ENCODE measurements at places on chromosomes 1 and 21. TPM values are rescaled to one million over a fixed set of nuclear protein-coding genes. Genes with fewer than 3 reads are reported as not detected.

GRCh38 chr1:162147760-162148159 is 78.3 kb downstream of the NOS1AP start:
- no peak for DNase-seq

DNA sequence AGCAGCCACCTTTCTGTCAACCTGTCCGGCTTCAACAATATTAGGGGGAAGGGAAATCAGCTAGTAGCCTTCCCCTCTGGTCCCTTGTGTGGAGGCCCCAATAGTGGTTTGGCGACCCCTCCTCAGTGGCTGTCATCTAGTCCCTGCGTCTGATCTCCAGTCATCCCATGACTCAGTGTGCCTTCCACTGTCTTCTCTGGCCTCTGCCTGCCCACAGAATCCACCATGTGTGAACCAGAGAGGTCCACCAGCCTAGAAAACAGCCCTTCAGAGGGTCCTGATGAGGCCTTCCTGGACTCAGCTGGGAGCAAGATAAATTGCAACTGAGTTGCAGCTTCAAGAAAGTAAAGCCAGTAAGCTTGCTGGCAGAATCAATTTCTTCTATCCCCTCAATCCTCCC is 3.8 kb upstream of the ATXN7L2 start:
- no peak for DNase-seq

GRCh38 chr1:164728719-164729118 is 169.7 kb downstream of the PBX1 start:
- DNase-seq: no peak

DNA sequence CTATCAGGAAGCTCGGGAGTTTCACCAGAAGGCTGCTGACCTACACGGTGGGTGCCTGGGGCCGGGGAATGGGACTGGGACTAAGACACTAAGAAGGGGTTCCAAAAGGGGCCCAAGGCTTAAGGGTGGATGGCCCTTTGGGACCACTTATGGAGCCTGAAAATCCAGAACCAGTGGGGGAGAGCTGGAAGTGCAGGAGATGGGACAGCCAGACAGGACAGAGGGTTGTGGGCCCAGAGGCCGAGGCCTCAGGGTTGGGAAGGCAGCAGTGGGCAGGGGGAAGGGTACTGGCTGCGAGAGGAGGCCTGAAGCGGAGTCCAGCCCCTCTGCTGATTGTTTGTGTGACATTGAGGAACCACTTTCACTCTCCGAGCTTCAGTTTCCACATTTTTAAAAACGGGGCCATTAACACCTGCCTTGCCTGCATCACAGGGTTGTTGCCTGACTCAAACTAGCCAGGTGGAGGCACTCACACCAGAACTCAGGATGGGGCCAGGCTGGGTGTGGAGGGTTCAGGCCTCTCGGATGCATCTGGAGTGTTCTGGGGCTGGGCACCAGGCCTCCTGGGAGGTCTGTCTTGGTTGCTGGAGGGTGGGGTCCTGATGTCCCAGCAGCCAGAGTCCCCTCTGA is 3.0 kb downstream of the TTC24 start:
- DNase-seq: no peak

- DNase-seq: no peak
Measured at GRCh38 chr21:43286196-43286595, 117.4 kb downstream of the CRYAA start.

DNA sequence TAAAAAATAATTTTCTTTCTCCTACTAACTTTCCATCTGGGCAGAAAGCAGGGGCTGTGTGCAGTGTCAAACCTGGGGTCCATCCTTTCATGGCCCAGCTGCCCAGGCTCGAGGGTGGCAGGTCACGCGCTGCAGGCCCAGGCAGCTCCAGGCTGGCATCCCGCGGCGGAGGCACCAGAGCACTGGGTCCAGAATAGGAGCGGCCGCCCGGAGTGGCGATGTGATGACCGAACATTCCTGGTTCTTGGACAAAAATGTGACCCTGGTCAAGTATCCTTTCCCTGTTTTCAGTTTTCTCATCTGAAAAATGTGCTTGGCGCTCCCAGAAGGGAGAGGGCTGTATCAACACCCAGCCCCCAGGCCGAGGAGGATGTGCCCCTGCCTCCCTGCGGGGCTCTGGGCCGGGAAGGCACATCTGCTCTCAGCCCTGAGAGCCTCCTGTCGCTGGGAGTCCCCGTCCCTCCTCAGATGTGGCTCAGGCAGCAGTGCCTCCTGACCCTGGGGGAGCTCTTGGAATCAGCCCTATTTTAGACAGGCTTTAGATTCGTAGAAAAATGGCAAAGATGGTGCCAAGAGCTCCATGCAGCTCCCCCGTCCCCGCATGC is 29.3 kb downstream of the SLX9 start:
- no peak for DNase-seq

GRCh38 chr1:224747578-224747977 is 131.5 kb downstream of the CNIH3 start:
- no peak for DNase-seq

DNA sequence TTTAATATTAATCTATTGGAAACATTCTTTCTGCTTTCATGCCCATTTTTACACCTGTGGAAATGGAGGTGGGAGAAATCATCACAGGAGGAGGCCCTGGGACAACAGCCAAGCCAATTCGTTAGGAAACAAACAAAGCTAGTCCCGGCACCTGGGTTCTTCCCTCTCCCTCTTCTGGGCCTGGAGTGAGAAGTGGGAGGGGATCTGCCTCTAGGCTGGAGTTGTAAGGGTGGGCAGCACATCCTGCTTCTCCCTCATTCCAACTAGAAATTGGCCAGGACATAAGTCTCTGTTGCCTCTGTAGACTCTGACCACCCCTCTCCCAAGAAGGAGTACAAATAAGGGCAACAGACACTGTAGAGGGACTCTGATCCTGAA is 20.2 kb upstream of the ERO1B start:
- no peak for DNase-seq

GRCh38 chr1:235614442-235614954 is 35.1 kb downstream of the GNG4 start:
- DNase-seq: no peak

DNA sequence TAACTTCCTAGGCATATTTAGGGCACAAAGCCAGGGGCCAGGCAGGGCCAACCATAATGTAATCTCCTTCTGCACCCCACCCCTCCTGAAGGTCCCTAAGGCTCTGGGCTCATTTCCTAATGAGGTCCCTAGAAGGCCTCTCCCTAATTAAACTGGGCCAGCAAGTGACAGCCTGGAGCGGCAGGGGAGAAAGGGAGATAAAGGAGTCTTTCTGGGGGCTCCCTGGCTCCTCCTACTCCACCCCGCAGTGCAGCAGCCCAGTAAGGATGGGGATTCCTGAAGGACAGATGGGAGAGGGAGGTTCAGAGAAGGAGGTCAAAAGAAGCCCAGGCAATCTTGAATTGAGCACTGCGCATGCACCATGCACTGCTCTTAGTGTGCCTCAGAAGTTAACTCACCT is 12.8 kb downstream of the LRP8 start:
- no peak for DNase-seq

- no peak for DNase-seq
Measured at GRCh38 chr1:246012341-246012740, 494.7 kb downstream of the SMYD3 start.

Gene ANKRD45
- total RNA-seq: not detected

DNA sequence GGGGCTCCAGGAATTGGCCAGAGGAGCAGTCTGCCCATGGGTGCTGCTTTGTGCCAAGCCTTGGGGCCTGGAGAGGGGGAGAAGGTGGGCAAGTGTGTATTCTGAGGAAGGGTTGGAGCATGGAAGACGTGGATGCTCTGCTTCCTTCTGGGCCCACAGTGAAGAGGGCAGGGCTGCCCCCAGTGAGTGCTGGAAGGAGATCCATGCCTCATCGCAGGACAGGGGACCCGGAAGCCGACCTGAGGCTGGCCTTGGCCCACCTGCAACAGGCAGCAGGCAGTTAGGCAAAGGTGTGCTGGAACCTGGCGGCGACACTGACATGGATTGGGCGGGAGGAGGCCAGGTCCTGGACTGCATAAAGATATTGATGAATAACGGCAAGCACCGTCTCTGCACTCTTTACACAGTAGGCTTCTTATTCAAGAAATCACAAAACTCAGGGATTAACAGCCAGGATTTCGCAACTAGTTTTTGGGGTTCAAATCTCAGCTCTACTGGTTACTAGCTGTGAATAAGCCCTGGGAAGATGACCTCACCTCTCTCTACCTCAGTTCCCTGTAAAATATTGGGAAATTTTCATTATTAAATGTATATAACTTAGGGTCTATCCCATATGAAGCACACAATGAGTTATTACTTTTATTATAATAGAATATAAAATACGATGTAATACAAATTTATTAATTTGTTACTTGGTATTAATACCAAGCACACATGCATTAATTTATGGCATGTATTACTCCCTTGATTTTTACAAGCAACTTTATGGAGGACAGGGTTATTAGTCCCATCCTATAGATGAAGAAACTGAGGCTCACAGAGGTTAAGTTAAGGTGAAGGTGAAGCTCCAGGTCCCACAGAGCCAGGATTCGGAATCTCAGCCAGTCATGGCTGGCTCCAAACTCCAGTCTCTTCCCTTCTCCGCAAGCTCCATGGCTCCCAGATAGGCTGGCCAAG is 62.3 kb downstream of the DHRS3 start:
- no peak for DNase-seq

Gene IL20
- total RNA-seq: not detected

DNA sequence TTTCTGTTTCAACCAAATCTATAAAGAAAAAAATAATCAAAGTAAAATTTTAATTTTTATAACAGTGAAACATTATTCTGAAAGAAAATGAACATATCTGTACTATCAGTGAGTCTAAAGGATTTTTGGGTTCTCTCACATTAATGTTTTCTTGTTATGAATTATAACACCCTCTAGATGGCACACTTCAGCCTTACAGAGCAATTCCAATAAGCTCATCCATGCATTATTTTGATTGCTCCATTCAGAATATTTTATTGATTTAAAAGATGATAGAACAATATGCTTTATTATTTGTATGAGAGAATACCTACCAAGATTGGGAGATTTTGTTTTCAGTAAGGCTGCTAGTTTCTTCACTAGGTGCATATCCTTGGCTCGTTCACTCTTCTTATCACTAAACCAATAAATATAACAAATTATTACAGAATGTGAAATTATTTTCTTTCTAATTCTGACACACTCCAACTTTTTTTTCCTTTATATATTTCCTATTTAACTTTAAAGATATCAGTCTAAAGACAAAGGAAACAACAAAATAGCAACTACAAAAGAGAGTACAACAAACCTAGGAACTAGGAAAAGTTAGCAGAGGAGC is 82.4 kb downstream of the RAB3GAP2 start:
- DNase-seq: no peak

GRCh38 chr1:172167796-172168596 is 252.5 kb upstream of the C1orf105 start:
- DNase-seq: no peak

Gene UFC1
- 98.8 TPM for total RNA-seq

- DNase-seq: no peak
Measured at GRCh38 chr1:175702079-175702795, 41.2 kb downstream of the TNR start.

Gene FAM177B
- total RNA-seq: not detected

GRCh38 chr1:89831462-89832120 is 10.8 kb downstream of the LRRC8D start:
- DNase-seq: no peak

DNA sequence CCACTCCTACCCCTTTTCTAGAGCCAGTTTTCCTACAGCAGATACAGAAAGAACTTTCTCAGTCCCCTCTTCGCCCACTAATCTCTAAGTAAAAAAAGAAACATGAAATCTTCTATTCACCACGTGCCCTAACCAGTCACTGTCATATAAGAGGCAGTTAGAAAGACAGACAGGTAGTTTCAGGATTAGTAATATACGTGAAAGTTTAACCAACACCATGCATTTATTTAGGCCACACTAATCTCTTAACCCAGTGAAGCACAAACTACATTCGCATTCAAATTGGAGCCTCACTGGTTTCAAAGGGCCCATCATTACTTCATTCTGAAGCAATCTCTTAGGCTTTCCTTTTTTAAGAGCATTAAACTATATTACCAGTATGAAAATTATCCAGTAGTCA is 10.1 kb downstream of the GPATCH2 start:
- no peak for DNase-seq

DNA sequence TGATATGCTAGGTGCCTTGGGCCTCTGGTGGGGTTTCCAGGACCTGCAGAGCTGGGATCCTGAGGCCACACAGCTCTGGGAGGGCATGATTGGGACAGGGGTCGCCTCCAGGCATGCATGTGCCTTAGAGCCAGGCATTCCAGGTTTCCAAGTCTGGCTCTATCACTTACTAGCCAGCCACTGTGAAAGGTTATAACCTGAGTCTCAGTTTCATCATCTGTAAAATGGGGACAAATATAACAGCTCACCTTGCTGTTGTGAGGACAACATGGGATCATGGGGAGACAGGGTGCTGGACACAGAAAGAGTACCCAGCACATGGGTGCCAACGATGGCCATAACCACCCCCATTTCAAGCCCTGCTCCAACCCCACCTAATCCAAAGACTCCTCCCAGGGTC is 2.7 kb downstream of the CHI3L1 start:
- no peak for DNase-seq

DNA sequence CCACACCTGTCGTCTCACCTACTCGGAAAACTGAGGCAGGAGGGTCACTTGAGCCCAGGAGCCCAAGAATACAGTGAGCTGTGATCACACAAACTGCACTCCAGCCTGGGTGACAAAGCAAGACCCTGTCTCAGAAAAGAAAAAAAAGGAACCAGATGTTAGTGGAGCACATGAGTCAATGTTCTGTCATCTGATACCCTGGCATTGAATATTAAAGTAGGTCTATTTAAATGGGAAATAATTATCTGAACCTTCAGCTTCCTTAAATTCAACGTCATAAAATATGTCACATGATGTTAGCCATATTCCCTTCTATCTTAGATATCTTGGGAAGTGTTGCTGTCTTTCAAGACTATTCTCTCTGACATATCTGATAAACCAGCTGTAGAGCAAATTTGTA is 47.3 kb downstream of the NCAM2 start:
- no peak for DNase-seq
